Smooth muscle cell of the pulmonary artery (primary cell): ENCODE measurements at places on chromosomes 5 and 9. TPM values are rescaled to one million over a fixed set of nuclear protein-coding genes. Genes with fewer than 3 reads are reported as not detected.

The KIF4B gene
- total RNA-seq = under 0.01 TPM in 1 of 2 replicates, not detected in the other

The GABRB2 gene
- total RNA-seq = not detected in 2 replicates

The PTGER4 gene
- total RNA-seq = 15.0 and 25.0 TPM in 2 replicates

The OR5C1 gene
- total RNA-seq = not detected in 2 replicates

The FOXB2 gene
- not detected in 2 replicates for total RNA-seq

The FAT2 gene
- 0.07 and 0.26 TPM in 2 replicates for total RNA-seq

The QRFP gene
- not detected in 2 replicates for total RNA-seq

The CENPK gene
- total RNA-seq = 4.7 and 8.3 TPM in 2 replicates

The CDX1 gene
- total RNA-seq = 0.17 and 0.91 TPM in 2 replicates
